ENCODE measurements at places on chromosomes 11 and 22. TPM values are rescaled to one million over a fixed set of nuclear protein-coding genes. Genes with fewer than 3 reads are reported as not detected.

The SOX6 gene
- total RNA-seq, result not detected

The KDM4D gene
- total RNA-seq, result 1.2 TPM

The CYP2D6 gene
- 3.8 TPM for total RNA-seq

The CARD10 gene
- total RNA-seq, result not detected

The APOBEC3G gene
- 48.5 TPM for total RNA-seq

The FLRT1 gene
- total RNA-seq, result not detected

The SMTNL1 gene
- not detected for total RNA-seq

DNA sequence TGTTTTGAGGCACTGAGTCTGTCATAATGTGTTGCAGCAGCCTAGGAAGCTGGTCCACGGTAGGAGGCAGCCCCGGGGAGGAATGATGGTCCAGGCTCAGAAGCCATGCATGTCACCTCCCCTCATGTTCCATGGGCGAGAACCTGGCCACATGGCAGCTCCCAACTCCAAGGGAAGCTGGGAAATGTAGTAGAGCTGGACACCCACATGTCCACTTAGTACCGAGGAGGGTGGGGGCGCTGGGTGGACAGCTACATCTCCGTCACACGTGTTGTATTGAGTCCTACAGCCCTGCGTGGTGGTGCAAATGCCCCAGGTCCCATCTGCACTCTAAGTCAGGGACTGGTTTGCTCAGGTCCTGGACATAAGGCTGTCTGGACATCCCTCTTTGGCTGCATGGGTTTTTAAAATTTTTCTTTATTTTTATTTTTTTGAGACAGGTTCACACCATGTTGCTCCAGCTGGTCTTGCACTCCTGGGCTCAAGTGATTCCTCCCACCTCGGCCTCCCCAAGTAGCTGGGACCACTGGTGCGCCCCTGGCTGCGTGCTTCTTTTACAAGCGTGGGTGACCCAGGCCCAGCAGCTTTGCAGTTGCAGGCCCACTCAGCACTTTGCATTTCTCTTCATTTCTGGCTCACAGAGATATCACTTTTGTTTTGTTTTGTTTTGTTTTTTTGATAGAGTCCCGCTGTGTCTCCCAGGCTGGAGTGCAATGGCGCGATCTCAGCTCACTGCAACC is 3.9 kb upstream of the CTTN start:
- no peak for DNase-seq

- DNase-seq, result no peak
Observed at GRCh38 chr11:23586173-23586572, 725.9 kb upstream of the CCDC179 start.

DNA sequence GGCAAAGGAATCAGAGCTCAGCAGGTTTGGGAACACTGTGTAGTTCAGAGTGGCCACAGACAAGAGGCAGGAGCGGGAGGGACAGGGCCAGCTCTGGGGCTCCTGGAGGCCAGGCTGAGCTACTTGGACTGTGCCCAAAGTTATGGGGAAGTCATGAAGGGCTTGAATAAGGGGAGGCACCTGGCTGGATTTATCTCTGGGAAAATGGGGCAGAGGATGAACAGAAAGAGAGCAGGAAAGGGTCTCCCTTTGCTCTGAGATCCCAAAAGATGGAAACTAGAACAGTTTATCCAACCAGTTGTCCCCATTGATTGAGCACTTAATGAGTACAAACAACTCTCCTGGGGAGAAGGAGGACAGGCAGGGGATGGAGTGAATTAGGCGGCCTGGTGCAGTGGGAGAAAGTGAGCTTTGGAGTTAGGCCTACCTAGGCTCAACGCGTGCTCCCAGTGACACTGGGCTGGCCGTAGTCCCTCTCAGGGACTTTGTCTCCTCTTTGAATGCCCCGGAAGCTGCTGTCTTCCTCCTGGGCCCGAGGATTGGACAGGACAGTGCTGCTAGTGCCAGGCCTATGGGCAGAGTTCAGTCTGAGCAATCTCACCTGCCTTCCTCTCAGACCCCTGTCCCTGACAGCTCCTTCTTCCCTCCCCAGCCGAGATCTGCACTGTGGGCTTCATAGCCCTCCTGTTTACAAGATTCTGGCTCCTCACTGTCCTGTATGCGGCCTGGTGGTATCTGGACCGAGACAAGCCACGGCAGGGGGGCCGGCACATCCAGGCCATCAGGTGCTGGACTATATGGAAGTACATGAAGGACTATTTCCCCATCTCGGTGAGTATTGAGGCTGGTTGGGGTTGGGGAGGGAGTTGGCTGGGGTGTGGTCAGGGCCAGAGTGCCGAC is 2.0 kb downstream of the MOGAT2 start:
- DNase-seq, result no peak

DNA sequence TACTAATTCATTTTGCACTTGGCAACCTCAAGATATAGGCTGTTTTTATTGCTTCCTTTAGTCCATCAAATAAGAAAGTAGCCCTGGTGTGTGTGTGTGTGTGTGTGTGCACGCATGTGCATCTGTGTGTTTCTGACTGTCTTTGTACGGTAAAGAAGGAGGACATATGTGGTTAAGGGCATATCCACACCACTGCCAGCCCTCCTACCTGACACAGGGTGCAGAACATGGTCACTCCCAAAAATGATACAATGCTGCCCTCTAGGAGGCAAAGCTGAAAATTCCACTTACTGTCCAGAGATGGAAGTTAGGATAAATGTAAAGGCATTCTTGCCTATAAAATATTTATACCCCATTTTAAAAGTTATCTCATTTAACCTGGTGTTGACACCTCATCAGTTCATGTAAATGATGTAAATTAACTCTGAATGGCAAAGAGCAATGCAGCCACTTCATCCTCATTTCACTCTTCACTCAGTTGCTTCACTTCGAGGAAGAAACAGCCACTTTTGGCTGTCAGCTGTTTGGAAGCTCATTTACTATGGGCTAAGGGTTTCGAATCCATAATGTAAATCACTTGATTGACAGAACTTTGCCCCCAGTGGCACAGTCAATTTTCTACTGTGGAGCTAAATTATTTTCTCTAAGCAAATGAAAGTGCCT is 83.1 kb upstream of the MTNR1B start:
- DNase-seq, result peak; percentile 70

- no peak for DNase-seq
Observed at GRCh38 chr11:132228746-132229325, 858.4 kb downstream of the NTM start.

DNA sequence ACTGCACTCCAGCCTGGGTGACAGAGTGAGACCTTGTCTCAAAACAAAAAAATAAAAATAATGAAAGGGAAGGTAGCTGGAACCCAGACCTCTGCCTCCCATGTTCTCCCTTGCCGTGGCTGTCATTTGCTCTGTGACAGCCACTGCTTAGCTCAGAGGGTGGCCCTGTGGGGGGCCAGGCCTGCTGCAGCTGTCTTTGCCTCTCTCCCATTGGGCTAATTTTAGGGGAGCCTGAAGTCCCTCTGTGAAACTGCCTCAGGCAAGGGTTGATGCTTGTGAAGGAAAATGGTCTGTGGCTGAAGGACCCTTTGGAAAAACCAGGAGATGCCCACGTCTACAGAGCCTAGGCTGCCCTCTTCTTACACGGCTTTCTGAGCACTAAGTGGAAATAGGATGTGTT is 42.9 kb downstream of the C11orf91 start:
- no peak for DNase-seq

GRCh38 chr11:134845474-134846327 is 433.7 kb upstream of the B3GAT1 start:
- DNase-seq, result no peak

DNA sequence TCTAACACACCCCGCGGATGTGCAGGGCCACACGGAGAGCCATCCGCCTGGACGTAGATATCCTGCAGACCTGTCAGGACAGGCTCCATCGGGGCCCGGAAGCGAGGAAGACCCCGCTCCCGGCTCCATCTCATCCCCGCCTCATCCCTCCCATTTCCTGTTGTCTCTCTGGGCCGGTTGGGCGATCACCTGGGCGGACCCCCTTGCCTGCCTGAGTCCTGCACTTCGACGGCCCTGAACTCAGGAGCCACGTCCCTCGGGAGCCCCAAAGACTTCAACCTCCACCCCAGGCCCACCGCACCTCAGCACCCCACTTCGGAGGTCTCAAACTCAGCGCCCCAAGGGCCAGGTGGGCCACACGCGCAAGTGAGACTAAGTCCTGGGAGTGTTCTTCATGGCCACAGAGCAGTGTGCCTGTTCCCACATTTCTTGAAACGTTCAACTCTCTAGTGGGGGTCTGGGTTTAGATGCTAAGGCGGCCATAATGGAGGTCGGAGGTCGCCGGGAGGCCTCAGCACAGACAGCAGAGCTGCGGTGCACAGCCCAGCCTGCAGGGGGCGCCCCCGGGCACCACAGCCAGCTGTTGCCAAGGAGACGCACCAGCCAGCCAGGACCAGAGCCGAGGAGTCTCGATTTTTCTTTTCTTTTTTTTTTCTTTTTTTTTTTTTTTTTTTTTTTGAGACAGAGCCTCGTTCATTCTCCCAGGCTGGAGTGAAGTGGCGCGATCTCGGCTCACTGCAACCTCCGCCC is 26.0 kb upstream of the FADD start:
- peak; percentile 87 for DNase-seq

DNA sequence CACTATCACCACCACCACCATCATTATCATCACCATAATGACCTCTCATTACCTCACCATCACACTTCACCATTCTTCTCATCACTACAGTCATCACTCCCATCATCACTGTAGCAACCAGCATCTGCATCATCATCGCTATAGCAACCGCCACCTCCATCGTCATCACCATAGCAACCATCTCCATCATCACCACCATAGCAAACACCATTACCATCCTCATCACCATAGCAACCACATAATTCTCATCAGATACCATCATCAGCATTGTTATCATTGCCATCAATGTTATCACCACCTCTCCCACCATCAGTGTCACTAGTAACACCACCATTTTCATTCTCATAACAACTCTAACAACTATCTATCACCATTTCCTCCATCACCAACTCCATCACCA is 23.1 kb upstream of the CD82 start:
- no peak for DNase-seq

- no peak for DNase-seq
Observed at GRCh38 chr11:9210224-9210921, 54.8 kb downstream of the DENND5A start.

- peak; percentile 58 for DNase-seq
Observed at GRCh38 chr22:45008186-45008681, 1.6 kb downstream of the PHF21B start.

DNA sequence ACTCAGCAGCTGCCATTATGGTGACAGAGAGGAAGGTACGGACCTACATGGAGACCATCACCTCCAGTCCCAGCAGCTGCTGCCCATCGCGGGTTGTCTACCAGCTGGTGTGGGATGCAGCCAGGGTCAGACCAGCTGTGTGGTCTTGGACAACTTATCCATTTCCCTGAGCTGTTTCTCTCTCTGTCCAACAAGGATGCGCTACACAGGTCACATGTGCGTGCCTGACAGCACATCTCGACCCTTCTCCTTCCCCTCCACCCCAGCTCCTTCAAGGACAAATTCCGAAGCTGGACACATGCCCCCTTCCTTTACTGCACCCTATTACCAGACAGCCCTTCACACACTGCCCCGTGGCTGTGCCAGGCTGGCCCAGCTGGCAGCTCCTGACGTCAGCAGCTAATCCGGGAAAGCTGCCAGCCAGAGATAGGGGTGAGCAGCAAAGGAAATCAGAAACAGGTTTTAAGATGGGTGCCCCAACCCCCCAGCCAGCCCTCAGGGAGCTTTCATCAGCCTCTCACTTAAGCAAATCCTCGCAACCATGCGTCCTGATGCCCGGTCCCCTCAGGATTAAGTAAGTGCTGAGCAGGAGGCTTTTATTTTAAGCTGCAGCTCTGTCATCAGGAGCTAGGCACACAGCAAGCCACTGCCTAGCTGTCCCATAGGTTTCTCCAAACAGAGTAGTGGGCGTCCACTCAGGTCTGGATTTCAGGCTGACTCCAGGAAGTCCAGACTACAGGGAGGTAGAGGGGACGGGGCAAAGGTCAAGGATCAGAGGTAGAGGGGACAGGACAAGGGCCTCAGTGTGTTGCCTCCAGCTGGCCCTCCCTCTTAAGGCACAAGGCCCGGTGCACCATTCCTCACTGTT is 20.3 kb downstream of the TEF start:
- no peak for DNase-seq

- DNase-seq, result no peak
Observed at GRCh38 chr11:8256271-8257002, 7.2 kb downstream of the LMO1 start.

DNA sequence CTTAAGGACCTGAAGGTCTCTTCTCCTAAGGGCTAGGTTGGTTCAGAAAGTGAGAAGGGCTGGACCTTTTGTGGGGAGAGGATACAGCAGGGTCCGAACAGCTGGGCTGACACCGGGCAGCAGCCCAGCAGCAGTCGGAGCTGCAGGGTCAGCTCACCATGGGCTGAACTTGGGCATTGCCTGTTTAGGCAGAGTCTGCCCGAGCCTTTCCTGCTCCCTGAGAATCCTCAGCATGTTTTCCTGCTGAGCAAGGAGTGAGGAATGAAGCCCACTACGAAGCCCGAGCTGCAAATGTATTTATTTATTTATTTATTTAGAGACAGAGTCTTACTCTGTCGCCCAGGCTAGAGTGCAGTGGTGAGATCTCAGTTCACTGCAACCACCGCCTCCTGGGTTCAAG is 83.9 kb downstream of the PTPRJ start:
- DNase-seq, result no peak

- DNase-seq, result peak; percentile 87
Observed at GRCh38 chr22:36277482-36278291, 24.8 kb downstream of the APOL1 start.

DNA sequence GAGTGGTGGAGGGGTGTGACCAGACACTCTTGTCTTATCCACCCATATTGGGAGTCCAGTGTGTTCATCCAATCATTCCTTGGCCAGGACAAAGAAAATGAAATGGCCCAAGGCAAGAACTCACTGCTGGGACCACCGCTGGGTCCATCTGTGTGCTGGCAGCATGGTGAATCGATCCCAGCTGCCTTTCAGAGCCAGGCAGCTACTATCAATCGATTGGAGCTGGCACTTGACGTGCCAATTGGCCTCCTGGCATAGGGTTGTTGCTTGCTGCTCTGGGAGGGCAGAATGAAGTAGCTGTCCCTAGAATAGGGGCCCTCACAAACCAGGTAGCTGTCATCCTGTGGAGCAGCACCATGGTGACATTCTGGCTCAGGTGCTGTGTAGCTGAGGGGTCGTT is 1.4 kb upstream of the ARVCF start:
- no peak for DNase-seq

DNA sequence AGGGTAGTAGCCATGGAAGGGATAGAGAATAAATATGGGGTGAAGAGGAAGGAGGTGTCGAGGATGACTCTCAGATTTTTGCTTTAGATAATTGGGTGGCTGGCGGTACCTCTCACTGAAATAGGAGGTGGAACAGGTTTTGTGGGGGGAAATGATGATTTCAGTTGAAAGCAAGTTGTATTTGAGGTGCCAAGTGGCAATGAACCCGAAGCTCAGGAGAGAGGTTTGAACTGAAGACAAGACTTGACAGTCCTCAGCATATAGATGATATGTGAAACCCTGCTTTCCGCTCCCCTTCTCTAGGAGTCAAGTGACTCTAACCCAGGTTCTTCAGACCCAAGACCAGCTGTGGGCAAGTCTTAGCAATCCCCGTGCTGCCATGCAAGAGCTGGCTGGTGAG is 33.7 kb downstream of the RRP8 start:
- peak; percentile 45 for DNase-seq
